Cardiac fibroblast (primary cell): ENCODE measurements at places on chromosomes 1 and 21.

- DNase-seq = no peak
Measured at GRCh38 chr1:30830537-30830936, 73.0 kb upstream of the LAPTM5 start.

- no peak for DNase-seq
Measured at GRCh38 chr1:54421101-54421504, 14.9 kb upstream of the SSBP3 start.

GRCh38 chr1:234699795-234700665 lies 90.1 kb upstream of the IRF2BP2 start:
- DNase-seq = peak; percentile 60

DNA sequence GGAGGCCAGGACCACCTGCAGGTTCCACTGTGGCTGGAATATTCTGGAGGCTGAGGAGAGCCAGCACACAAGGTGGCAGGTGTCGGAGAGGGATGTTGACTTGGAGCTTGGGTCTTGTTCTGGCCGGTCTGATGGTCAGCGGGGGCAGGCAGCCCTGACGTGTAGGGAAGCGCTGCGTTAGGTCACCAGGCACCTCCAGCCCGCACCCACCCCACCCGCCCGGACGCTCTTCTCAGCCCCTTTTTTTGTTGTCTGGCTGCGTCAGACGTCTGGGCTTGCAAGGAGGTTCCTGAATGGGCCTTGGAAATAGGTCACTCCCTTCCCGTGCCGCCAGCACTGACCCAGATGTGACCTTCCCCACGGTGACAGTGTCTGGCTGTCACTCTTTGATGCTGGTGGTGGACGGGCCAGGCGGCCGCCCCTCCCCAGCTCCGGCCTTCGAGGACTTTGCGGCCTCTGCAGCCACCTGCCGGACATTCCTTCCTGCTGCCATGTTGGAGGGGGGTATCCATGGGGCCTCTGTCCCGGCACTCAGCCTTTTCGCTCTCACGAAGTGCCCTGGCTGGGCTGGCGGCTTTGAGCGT lies 30.1 kb downstream of the SPSB1 start:
- no peak for DNase-seq

DNA sequence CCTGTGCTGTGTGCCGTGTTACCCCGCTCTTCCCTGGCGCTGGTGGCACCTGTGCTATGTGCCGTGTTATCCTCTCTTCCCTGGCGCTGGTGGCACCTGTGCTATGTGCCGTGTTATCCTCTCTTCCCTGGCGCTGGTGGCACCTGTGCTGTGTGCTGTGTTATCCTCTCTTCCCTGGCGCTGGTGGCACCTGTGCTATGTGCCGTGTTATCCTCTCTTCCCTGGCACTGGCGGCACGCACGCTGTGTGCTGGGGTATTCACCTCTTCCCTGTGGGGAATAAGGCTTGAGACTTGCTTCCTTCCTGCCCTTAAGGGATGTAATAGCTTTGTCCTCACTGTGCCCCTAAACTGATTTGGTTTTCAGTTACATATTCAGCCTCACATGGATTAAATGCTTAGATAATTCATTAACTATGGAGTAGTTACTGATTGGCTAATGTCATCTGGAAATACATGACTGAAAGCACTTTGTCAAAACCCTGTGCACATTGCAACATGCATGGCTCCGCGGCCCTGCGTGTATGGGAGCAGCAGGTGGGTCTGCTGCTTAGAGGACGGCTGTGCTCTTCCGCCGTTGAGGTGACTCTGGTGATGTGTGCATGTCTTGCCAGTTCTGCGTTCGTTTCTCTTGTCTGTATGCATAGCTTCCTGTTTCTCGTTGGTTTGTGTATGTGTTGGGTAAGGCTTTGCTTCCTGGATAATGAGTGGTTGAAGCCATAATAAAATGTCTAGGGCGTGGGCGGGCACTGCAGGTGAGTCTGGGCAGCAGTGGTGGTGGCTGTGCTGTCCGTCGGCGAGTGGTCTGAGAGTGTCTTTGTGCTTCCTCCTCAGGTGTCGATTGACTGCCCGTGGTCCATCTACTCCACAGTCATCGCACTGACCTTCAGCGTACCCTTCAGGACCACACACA lies 17.9 kb upstream of the PWP2 start:
- DNase-seq = no peak

DNA sequence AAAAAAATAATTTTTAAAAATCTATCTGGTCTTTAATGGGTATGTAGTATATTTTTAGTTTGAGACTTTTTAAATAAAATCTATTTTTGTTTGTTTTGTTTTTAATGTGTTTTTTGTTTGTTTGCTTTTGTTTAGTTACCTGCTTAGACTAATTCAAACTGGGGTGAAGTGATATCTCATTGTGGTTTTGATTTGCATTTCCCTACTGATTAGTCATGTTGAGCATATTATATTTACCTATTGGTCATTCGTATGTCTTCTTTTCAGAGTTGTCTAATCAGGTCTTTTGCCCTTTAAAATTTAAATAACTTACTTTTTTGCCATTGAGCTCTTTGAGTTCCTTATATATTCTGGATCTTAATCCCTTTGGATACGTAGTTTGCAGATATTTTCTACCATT lies 20.3 kb downstream of the CD1B start:
- no peak for DNase-seq

GRCh38 chr1:240658312-240658960 lies 46.5 kb upstream of the GREM2 start:
- DNase-seq = no peak

DNA sequence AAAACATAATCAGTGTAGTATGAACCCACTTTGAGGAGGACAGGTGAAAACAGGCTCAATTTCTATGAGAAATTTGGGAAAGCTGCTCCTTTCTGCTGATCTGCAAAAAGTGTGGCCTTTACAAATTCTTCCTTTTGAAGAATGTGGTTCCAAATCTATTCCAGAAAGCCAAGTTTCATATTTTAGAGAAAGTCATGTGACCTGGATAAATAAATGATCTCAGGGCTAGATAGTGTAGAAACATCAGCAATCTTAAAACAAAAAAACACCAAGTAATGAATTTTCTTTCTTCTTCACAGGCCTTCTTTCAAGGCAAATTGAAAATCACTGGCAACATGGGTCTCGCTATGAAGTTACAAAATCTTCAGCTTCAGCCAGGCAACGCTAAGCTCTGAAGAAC lies 11.7 kb upstream of the PODN start:
- no peak for DNase-seq

DNA sequence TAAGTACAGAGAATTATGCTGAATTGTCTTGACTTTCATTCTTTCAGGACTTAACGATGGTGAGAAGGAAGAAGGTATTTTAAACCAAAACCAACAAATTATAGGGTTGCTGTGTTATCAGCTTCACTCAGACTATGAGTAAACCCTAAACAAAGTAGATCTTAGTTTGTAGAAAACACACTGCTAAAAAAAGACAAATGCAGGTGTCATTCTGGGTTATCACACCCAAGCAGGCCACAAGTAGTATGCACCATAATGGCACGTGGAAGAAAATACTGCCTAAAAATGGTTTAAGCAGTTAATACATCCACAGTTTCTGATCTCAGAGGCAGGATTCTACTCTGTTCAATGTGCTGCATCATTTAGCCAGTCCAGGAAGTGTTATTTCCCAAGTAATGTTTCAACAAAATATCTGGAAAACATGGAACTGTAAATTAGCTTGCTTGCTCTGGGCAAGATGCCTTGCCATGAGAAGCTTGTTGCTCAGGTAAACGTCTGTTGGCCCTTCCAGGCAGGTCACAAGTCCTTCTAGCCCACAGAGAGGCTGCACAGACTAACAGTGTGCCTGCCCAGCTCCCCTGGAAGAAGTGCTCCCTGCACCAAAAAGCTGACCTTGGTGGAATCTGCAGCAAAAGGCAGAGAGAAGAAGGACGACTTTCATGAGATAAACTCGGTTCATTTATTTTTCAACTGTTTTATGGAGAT lies 4.1 kb downstream of the DIPK1A start:
- DNase-seq = no peak

- no peak for DNase-seq
Measured at GRCh38 chr1:118159569-118159968, 25.5 kb downstream of the SPAG17 start.

DNA sequence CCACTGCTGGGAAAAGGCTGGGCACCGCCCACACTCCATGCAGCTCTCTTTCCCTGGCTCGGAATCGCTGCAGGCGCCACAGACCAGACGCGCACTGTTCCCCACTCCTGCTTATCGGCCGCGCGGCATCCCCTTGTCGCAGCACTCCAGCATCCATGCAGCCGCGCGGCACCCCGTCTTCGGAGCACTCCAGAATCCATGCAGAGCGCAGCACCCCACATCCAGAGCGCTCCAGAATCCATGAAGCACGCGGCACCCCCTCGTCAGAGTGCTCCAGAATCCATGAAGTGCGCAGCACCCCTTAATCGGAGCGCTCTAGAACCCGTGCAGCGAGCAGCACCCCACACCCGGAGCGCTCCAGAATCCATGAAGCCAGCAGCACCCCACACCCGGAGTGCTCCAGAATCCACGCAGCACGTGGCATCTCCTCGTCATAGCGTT lies 9.5 kb downstream of the TFF3 start:
- no peak for DNase-seq

GRCh38 chr1:13407811-13408210 lies 2.4 kb upstream of the PRAMEF20 start:
- DNase-seq = no peak

DNA sequence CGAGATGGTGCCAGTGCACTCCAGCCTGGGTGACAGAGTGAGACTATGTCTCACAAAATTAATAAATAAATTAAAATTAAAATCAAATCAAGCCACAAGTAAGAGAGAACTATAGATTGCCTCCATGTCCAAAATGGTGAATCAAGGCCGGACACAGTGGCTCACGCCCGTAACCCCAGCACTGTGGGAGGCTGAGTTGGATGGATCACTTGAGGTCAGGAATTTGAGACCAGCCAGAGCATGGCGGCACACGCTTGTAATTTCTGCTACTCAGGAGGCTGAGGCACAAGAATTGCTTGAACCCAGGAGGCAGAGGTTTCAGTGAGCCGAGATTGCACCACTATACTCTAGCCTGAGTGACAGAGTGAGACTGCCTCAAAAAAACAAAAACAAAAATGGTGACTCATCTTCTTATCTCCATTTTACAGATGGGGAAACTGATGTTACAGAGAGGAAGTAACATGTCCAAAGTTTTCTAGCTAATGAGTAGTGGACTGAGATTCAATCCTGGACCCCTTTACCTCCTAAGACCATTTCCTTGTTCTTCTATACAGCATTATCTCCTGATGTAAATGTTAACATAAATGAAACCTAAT lies 99.0 kb upstream of the HNRNPU start:
- DNase-seq = peak; percentile 10

GRCh38 chr1:156407344-156407743 lies 38.3 kb downstream of the RHBG start:
- DNase-seq = no peak

DNA sequence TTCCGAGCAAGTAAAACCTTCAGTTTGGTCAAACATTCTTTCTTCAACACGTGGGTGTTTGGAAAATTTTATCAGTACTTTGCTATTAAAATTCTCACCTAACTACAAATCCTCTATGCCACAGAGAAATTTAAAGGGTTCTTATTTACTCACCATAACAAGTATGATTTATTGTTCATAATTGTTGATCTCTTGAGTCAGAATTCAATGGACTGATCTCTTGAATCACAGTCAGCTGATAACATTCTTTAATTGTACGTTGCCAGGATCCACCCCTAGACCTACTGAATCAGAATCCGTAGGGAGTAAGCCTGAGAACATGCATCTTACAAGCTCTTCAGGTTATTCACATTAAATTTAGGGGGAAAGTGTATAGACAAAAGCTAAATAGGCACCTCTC lies 51.2 kb downstream of the DIPK1A start:
- DNase-seq = no peak

DNA sequence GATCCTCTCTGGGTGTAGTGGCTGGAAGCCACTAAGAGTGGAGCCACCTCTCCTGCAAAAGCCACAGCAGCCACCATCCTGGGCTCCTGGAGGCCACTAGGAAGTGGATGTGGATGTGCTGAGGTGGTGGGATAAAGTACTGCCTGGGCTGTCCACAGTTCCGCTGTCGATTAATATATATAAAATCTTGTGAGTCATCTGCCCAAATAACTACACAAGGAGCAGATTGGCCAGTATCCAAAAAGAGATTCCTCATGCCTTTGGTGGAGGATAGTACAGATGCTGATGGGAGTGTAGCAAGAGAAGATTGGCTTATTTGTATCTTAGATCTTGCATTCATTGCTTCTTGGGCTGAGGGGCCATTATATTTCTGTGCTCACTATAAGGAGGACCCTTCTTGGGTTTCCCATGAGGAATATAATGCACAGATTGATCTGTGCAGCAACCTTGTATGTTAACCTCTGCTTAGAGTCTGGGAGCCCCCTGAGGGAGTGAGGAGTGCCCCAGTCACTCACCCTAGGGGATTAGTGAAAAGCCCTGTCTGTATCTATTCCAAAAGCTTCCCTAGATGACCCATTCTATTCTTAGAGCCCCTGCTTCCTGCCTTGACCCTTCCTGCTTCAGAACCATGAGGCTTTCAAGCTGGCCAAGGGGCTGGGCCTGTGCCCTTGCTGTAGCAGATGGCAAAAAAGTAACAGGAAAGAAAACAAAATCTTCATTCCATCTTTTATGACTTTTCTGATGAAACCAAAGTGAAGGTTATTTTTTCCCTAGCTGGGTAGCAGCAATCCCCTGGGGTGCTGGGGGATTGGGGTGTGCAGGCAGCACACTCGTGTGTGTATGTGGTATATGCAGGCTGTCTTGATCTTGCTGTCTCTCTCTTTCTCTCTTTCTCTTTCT lies 31.7 kb downstream of the RCSD1 start:
- DNase-seq = peak; percentile 87

GRCh38 chr1:23168445-23169194 lies at the start of gene LUZP1:
LUZP1 (minus strand) TSS chr1:23168856.
- peak; percentile 94 for DNase-seq

DNA sequence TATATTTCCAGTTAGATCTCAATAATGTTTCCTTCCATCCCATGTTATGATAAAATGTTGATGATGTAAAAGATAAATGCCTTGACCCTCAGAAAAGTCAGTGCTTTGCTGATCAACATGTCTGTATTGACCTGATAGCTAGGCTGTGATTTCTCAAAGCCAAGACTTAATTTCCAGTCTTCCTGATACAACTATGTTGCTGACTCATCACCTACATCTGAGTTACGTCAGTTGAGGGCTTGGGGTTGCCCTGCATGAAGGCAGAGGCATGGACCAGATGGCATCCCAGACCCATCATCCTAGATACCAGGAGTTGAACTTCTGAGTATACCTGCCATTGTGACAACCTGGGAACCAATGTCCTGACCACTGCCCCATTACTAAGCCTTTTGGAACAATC lies 4.8 kb downstream of the LCE1D start:
- DNase-seq = no peak

DNA sequence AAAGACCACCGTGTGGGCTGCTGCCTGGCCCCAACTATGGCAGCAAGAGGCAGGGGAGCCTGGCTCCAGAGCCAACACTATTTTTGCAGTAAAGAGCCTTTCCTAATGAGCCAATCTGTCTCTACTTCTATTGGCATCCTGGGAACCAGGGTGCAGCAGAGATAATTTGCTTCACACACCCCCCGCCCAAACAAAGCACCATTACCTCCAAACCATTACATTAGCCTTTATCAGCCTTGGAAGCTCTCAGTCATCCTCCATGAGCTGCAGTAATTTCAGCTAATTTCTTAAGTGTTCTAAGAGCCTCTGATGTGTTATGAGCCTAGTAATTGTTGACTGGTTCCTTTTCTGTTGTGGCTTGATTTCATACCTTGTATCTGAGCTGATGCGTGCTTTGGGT lies 21.6 kb downstream of the ARMH1 start:
- DNase-seq = no peak

GRCh38 chr1:226438007-226438406 lies 30.1 kb upstream of the PARP1 start:
- peak; percentile 23 for DNase-seq

- peak; percentile 19 for DNase-seq
Measured at GRCh38 chr1:178096421-178096820, 2.5 kb downstream of the RASAL2 start.
